ENCODE measurements at places on chromosomes 6 and 20.

- no peak for DNase-seq
These were observed 16.1 kb upstream of the STK38 start for GRCh38 chr6:36563237-36563927.

DNA sequence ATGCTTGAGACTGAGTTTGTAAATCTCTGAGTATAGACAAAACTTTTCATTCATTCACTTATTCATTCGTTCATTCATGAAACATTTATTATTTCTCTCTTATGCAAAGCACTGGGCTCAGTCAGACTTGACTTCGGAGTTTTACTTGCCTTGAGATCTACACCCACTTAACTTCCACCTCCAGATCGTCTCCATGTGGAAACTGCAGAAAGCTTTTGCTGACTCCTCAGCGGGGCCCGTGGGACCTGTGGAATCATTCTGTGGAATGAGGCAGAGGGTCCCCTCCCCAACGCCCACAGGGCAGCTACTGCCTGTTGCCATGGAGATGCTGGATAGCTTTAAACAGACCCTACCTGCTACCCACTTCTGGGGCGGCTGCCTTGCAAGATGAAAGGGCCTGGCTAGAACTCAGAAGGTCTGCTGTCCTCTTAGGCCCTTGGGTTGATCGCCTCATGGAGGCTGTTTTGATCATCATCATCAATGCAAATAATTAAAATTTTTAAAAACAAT is 66.4 kb upstream of the KCNG1 start:
- DNase-seq: no peak

GRCh38 chr6:139612135-139612465 is 237.7 kb upstream of the CITED2 start:
- DNase-seq: no peak

DNA sequence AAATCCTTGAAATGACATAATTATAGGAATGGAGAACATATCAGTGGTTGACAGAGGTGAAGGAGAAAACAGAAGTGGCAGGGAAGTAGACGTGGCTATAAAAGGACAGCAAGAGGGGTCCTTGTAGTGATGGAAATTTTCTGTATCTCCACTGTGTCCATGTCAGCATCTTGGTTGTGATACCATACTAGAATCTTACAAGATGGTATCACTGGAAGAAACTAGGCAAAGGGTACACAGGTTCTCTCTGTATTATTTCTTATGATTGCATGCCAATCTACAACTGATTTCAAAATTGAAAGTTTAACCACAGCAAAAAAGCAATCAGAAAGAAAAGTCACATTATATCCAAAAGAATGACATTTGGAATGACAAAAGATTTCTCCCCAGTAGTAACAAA is 16.4 kb upstream of the ZC3H12D start:
- DNase-seq: no peak

DNA sequence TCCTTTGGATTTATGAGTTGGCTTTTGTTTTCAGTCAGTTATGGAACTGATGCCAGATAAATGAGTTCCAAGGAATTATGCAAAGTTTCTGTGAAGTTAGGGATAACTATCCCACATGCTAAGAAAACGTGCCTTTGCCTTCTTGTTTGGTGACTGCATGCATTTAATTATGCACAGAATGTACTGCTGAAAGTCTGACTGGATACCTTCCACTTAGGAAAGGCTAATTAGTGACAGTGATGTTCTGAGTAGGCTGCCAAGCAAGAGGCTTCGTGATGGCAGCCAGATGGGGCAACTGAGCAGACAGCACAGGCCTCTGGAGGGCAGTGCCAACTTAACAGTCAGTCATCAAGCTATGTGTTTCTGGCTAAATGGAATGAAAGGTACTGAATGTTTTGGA is 289.9 kb downstream of the CD109 start:
- DNase-seq: no peak

DNA sequence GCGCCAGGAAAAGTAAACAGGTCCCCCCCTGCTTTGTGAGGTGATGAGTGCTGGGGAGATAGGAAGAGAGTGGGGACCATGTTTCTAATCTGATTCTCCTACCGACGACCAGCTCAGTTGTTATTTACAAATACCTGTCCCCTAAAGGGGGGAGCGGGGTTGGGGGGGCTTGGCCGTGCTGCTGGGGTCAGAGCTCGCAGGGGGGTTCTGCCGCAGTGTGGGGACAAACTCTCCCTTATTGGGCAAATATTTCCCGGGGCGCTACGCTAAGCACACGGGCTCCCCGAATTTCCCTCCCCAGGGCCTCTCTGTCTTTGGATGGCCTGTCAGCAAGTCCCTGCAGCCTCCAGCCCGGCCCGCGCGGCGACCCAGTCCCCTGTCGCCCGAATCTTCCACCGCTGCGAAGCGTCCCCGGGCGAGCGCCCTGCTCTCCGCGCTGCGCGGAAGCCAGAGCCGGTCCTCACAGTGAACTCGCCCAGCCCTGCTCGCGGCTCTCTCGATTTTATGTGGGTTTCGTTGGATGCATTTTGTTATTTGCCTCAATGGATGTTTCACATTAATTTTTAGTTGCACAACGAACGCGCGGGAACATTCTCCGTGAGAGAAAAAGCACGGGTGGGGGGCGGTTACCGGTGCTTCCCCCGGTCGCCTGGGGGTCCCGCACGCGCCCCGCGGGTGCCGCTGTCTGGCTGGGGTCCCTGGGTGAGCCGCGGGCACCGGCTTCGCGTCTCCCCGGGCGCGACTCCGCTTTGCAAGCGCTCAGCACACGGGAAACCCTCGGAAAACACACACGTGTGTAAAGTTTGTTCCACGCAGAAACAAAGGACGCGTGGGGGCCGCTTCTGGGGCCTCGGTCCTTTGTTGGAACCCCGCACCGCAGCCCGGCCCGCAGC is 1.5 kb upstream of the STX16 start:
- no peak for DNase-seq

DNA sequence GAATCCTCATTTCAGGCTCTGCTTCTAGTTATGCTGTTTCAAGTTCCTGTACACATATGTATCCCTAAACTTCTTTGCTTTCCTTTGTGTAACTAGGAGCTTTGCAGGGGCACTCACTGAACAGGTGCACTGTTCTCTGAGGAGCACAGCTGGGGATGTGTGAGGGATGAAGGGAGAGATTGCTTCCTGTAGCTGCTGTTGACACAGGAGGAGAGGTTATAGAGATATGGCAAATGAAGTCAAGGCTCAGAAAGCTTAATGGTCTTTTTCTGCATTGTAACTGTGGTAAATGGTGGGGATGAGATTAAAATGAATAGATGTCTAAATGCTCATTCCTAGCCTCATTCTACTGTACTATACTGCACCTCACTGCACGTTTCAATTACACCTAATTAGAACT is 454.3 kb downstream of the BTBD3 start:
- no peak for DNase-seq

DNA sequence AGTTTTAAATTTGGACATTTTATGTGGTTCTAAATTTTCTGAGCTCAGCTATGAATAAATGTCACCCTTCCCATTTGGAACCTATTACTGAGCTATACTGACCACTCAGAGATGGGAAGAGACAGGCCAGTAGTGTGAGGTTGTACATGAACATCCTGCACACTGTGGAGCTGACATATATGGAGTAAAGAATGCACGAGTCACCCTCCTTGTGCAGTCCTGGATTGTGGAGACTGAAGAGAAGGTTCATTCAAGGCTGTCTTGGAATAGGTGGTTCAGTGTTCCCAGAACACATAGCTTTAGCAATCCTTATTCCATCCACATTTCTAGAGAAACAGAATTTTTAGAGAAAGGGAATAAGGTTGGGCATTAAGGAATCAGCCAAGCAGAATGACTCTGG is 50.3 kb upstream of the OGFRL1 start:
- no peak for DNase-seq

- no peak for DNase-seq
These were observed 683.4 kb upstream of the FLRT3 start for GRCh38 chr20:15020845-15021244.

DNA sequence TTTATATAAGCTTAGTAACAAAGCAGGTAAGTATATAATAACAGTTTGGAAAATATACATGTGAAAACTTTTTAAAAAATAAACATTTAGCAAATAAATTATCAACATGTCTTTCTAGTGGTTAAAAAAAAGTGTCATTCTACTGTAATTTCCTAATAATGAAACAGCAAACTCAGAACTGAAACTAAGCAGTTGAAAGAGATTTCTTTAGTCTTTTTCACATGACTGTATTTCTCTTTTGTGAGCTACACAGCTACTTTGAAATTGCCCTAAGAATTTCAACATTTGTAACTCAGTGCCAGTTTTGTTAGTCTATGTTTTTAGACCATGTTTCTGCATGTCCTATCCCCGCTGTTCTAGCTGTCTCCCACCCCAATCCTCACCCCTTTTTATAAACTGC is 28.4 kb upstream of the SDHAF4 start:
- DNase-seq: no peak

- DNase-seq: no peak
These were observed 74.1 kb downstream of the BFSP1 start for GRCh38 chr20:17457079-17457478.

- DNase-seq: no peak
These were observed 52.8 kb upstream of the PNRC1 start for GRCh38 chr6:89027756-89028155.

DNA sequence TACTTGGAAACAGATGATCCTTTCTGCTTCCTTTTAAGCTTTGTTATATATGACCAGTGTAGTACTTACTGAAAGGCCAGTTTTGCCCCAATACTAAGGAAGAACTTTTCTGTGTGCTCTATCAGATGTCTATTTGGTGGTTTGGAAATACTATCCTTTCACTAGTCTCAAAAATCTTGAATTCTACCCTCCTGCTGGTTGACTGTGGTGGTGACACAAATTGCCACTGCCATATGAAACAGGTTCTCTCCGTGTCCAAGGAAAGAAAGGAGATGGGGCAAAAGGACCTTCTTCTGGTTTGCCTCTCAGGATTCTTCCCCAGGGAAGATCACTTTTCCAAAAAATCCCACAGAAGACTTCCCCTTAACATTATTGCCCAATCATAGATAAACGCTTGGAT is 6.2 kb downstream of the GJE1 start:
- DNase-seq: no peak

DNA sequence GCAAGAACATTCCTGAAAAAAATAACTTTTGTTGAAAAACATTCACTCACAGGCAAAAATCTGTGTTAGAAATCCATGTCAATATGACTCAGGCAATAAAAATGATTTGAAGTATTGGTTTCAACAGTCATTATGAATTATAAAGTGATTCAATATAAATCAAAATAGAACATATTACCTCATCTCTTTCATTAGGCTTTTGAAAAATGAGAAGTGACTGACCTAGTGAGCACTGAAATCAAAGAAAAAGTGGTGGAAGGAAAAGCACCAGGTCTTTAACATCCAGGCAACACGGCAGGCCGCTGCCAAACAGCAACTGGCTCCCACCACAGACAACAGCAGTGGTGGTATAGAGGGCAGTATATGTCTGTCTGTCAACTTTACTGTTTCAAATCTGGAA is 68.9 kb downstream of the MAN1A1 start:
- no peak for DNase-seq

- DNase-seq: no peak
These were observed 691.9 kb downstream of the RFPL4B start for GRCh38 chr6:113039005-113039404.

- no peak for DNase-seq
These were observed 30.9 kb upstream of the MLN start for GRCh38 chr6:33834401-33835392.

DNA sequence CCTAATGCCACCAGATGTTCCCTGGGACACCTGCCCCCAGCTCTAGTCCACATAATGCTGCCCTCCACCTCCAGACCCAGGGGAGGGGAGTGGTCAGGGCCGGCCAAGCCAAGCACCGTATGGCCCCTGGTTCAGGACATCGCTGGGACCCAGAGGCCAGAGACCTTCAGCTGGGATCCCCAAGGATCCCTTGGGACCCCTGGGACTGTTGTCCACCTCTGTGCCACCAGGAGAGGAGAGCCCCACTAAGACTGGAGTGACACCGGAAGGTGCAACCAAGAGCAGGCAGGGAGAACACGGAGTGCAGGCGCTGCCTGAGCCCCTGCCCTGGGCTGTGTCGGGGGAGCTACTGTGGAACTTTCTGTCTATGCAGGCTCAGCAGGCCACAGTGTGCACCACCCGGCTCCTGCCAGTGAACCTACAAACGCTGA is 43.6 kb downstream of the CTCFL start:
- no peak for DNase-seq

DNA sequence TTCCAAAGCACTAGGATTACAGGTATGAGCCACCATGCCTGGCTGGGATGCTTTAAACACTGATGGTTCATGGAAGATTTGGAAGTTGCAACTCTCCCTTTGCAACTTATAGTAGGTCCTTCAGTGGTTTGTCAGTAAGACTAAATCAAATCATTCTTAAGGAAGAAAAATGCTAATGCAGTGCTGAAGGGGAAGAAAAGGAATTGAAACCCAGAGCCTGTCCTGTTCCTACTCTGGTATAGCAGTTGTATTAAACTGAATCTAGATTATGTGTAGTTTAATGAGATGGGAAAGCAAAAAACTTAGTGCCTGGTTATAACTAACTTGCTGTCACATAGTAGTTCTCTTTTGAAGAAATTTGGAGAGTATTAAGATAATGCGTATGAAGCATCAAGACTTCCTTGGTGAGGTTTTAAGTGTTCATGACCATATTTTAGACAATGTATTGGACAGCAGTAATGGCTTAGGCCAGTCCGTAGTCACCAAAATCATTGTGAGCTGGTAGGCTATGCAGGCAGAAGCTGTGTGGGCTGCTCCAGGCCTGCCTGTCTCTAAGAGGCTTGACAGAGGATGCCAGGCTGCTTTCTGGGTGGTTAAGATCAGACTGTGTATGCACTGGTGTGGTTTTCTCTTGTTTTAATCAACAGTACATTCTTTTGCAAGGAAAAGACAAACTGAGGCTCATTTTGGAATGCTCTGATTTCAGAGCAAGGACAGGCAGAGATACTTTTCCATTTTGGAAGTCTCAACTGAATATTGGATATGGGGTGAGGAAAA is 14.0 kb downstream of the PAQR8 start:
- no peak for DNase-seq

DNA sequence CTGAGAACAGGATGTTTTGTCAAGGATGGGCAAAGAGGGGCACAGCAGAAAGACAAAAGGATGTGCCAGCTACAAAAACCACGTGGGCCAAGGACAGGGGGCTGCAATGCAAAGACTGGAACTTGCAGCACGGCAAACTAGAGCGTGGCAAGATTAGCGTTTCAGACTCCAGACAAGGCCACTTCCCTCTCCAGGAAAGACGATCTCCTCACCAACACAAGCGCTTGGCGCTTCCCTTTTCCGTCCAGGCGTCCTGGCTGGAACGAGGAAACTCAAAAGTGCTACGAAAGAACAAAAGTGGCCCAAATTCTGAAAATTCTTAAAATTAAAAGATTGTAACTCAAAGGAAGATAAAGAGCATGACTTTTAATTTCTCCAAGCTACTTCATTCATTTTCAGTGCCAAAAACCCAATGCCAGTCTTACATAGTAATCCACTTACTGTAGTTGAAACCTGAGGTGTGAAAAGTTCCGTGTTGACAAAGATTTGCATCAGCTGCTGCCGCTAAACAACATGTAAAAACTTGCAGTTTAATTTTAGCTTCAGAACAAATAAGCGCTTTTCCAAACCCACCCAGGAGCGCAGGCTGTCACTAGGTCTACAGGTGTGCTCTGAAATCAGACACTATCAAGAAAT is 207.1 kb upstream of the RREB1 start:
- DNase-seq: no peak

- no peak for DNase-seq
These were observed 42.7 kb upstream of the MYL9 start for GRCh38 chr20:36498386-36499179.

- no peak for DNase-seq
These were observed 88.9 kb downstream of the FRK start for GRCh38 chr6:115971785-115972184.
